ENCODE measurements at places on chromosomes 11 and 22.
A peak's percentile ranks its signal among the peaks of the same experiment; 100 is the strongest.

GRCh38 chr11:46914363-46914762 lies 4.0 kb downstream of the LRP4 start:
- no peak for DNase-seq

DNA sequence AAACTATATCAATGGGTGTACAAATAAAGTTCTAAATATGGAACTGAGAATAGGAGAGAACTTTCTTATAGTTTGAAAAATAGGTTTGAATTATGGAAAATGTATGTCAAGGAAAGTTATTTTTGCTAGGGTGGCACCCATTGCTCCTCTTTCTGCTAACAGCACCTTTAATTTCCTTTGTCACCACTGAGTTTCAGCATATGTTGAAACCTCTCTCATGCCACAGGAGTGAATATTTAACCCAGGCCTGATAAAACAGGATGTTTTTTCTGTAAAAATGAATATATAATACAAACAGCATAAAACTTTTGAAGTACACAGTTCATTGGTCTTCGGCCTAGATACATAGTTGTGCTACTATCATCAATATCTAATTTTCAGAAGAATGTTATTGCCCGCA lies 385.5 kb upstream of the ANO5 start:
- DNase-seq = no peak

DNA sequence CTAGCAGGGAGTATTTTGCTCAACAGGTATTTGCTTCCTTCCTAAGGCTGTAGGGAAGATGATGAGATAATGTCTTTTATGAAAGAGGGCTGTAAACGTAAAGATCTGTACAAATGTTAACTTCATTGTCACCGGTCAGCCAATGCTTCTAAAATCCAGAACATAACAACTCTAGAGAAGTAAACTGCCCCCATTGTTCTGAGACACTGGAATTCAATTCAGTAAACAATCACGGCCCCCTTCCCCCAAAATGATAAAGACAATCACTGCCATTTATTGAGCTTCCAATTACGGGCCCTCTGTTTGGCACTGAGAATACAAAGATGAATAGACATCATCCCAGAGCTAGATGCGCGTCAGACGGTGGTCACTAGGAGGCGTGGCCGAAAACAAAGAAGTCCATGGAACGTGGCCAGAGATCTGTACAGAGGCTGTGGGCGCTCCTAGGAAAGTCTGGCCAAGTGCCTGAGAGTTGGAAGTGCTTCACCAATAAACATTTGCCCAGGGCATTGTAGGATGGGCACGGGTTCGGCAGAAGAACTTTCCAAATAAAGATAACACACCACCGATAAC lies 576 bp downstream of the TMEM258 start:
- no peak for DNase-seq

DNA sequence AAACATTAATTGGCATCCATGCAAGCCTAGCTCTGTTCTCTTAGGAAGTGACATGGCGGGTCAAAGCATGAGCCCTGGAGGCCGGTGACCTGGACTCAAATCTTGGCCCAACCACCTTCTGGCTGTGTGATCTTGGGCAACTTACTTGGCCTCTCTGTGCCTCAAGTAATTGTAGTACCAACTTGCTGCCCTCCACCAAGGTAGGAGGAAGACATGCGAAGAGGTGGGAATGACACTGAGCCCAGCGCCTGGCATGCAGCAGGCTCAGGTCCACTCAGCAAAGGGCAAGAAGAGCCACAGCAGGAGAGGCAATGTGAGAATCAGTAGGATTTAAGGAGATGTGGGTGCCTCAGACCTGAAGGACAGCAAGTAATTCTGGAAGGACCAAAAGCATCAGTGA lies 59.6 kb upstream of the SLC22A12 start:
- DNase-seq = no peak

DNA sequence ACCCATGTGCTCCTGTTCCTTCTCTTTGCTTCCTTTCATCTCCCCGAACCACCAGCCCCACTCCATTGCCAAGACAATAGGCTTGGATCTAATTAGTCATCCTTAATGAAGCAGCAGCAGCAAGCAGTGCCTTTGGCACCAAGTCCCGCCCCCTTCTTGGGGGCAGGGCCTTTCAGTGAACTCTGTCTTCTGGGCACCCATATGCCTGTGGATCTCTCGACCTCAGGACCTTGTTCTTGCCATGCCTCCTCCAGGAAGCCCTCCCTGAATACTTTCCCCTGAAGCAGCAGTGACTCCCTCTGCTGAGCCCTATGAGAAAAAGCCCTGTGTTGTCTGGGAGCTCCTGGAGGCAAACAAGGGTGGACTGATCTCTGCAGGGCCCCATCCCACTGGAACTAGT lies 32.1 kb downstream of the ARHGEF17 start:
- no peak for DNase-seq

DNA sequence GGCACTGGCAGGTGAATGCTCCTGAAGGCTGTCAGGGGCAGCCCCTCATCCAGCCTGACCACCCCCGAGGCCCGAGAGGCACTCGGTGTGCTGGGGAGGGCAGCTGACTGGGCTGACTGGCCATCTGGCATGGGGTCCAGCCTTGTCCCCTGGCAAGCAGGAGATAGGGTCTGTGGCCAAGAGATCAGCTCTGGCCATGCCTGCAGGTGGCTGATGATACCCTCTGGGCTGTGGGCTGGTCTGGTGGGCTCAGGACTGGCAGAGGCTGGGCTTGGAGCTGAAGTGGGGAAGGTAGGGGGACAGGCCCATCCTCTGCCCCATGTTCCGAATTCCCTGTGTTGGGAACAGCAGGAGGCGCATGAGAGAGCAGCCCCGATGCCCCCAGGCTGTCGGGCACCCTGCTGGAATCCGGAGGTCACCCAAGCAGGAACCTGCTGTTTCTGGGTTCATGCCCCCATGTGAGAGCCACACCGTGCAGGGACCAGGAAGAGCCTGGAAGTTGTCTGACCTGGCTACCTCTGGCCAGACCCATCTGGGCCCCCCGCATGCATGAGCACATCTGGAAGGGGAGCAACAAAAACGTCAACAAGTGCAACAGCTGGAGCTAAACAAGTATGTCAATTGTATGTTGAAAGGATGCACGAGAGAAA lies 527.0 kb downstream of the TBC1D22A start:
- DNase-seq = no peak

GRCh38 chr22:41915035-41915785 lies at the start of gene SHISA8:
TSS of gene SHISA8 (minus strand) at chr22:41915074. CDS start at chr22:41914667, 407 bp downstream.
- no peak for DNase-seq

- no peak for DNase-seq
Observed at GRCh38 chr11:100269516-100269915, 417.6 kb upstream of the ARHGAP42 start.

DNA sequence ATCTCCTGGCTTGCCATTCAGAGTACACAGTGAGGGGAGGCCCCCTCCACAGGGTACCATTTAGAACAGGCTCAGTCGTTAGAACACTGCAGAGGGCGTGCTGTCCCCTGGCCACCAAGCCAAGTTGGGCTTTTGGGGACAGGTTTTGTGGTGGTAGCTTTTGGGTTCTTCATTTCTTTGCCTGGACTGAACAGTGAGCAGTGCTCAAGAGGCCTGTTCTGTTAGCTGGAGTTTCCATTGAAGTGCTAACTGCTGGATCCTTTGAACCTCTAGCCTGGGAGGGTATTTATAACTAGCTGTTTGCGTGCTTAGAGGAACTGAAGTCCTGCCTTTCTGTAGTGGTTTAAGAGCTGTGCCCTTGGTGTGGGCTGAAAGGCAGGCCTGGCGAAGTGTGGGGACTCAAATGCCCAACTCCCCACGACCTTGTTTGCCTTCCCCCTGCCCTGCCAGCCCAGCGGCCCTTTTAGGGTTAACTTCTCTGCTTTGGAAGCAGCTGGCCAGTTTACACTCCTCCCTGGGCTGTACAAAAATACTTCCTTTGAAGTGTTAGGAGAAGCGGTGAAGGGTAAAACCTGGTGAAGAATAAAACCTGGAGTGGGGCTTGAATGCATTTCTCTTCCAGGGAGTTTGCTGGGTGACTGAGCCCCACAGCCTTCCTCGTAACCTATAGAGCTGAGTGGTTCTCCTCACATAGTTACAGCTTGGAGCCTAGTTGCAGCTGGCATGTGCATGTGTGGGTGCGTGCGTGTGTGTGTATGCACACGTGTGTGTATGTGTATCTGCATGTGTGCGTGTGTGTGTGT lies 34.6 kb downstream of the ZNRF3 start:
- DNase-seq = no peak

DNA sequence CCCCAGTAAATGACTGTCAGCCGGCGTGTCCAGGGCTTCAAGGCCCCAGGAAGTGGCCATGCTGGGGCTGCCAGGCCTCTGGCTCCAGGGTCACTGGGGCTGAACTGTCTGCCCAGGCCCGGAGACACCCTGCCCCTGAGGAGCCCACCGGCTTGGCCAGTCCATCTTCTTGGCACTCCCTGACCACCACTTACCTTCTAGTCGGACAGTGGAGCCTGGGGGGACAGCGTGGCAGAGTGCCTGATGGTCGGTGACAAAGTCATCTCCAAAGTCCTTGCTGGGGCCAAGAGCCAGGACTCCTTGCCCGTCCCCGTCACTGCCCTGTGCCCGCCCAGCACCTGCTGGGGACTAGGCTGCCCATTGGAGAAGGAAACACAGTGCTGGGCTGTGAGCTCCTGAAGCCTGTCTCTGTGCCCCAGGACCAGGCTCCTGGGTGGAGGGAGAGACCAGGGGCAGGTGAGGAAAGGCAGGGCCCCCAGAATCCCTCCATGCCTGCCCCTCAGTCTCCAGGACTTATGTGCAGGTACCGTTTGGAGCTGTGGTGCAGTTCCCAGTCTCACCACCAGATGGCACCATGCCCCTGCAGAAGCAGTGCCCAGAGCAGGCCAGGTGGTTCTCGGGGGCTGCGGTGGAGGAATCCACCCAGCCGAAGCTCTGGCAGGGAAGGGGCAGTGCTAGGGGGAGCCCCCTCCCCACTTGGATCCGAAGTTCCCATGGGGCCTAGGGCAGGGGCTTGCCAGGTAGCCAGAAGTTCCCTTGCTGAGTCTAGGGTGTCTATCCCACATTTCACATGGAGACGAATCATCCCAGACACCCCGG lies 6.0 kb upstream of the CCDC188 start:
- no peak for DNase-seq

DNA sequence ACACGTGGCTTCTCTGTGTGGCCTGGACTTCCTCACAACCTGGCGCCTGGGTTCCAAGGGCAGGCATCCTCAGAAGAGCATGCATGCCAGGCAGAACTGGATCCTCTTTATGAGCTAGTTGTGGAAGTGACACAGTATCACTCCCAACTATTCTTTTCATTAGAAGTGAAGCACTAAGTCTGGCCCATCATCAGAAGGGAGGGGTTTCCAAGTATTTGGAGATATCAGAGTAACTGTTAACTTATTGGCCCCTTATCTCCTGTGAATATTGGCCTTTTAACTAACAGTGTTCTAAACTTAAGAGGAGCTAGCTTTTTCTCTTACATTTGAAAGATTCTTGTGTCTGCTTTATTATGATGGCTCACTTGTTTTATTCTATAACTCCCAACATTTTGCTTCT lies 35.5 kb downstream of the FDX1 start:
- DNase-seq = no peak

- DNase-seq = no peak
Observed at GRCh38 chr11:1949302-1949701, 2.2 kb downstream of the MRPL23 start.

- peak; percentile 25 for DNase-seq
Observed at GRCh38 chr11:120722524-120722923, 211.0 kb downstream of the GRIK4 start.

GRCh38 chr11:62832336-62833234 lies at the start of gene TEX54:
TSS of gene TEX54 (minus strand) at chr11:62832841.
- DNase-seq = no peak

DNA sequence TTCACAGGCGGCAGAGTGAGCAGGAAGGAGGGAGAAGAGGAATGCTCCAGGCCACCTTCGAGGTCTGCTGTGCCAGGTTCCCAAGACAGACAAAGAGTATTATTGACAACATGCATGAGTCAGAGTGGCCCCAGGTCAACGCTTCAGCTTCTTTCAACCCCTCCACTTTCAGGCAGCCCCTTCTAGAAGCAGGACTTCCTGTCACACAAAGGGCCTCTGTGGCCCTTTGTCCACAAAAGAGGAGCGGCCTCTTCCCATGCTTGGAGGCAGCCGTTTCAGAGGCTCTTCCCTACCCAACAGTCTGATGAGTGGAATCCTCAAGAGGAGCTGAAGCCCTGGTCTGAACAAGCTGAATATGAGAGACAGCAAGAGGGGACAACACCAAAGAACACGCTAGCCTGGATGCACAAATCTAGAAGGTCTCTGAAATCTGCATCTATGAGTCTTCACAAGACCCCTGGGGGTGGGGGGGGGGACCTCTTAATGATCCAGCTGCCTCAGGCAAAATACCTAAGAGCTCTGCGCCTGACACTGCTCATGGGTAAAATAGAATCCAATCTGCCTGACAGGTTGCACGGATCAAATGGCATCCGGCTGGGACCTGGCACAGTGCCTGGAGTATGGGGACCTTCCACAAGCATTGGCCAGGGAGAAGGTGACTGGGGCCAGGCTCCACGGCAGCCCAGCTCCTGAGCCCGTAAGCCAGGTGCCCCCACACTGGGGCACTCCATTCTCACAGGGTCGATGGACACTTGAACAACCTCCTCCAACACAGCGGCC lies 67.5 kb downstream of the PACSIN2 start:
- DNase-seq = no peak

- DNase-seq = no peak
Observed at GRCh38 chr11:4025967-4026324, 68.7 kb upstream of the RRM1 start.

DNA sequence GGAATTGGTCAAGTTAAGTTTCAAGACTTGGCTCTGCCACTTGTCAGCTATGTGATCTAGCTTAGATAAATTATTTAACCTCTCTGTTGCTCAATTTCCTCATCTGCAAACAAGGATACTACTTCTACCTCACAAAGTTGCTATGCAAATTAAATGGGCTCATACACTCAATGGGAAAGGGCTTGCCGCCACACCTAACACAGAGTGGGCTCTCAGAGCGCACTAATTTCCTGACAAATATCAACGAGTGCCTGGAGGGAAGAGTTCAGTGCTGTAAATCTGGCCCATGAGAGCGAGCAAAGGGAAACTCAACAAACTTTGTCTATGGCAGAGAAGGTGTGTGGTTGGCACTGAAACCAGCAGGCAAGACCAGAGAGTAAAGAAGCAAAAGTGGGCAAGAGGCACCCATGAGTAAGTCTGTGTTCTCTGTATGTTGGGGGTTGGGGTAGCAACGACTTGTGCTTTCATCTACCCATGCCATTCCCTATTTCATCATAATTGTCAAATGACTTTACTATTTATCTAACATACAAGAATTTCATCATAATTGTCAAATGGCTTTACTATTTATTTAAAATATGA lies 60.7 kb upstream of the PHF21A start:
- DNase-seq = no peak
